ENCODE measurements at places on chromosomes 6 and 20. TPM values are rescaled to one million over a fixed set of nuclear protein-coding genes. Genes with fewer than 3 reads are reported as not detected.
A peak's percentile ranks its signal among the peaks of the same experiment; 100 is the strongest.

- no peak overlapping the region for H3K27ac ChIP-seq
- H3K27me3 ChIP-seq: no peaks in the 10 kb centered on the region
- no peak overlapping the region for H3K4me3 ChIP-seq
- no peaks in the 10 kb centered on the region for H3K4me1 ChIP-seq
Measured at GRCh38 chr6:87029711-87030314, 65.1 kb downstream of the CGA start.

- no peak for DNase-seq
- peak overlapping the region; percentile 60 for H3K27ac ChIP-seq
- H3K4me3 ChIP-seq: no peak overlapping the region
Measured at GRCh38 chr6:11277275-11278206, 45.1 kb upstream of the NEDD9 start.

DNA sequence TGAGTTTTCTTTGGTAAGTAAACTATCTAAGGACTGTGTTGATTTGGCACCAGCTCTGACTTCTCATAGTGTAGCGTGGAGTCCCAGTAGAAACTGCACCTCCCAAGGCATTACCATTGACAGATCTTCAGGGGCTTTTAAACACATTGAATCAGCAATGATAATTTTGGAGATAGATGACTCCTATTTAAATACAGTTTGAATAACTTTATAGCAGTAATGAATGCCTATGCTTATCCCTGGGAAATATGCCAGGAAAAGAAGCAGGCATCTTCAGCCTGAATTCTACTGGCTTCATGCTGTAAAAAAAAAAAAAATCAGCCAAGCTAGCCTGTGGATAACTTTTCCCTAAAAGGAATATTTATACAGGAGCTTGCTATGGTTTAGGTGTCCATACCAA is 895.9 kb downstream of the EYS start:
- no peaks in the 10 kb centered on the region for H3K4me1 ChIP-seq
- no peak overlapping the region for H3K4me3 ChIP-seq
- no peak for DNase-seq
- no peak overlapping the region for H3K27ac ChIP-seq
- H3K27me3 ChIP-seq: no peaks in the 10 kb centered on the region
- no peaks in the 10 kb centered on the region for H3K36me3 ChIP-seq

DNA sequence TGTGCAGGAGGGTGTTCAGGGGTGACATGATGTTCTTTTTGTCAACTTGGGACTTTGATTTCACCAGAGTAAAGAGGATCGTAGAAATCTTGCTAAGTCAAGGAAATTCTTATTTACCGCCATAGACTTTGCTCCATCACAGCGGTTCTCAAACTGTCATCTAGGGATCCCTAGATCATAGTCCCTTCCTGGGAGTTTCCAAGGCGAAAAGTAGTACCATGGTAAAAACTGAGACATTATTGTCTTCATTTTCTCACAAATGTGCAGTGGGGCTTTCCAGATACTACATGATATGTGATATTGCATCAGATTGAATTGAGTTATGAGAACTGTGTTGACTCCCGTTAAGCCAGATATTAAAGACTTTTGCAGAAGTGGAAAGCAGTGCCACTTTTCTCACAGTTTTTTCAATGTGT is 79.7 kb downstream of the JARID2 start:
- no peak overlapping the region for H3K4me3 ChIP-seq
- DNase-seq: no peak
- H3K4me1 ChIP-seq: no peaks in the 10 kb centered on the region
- no peak overlapping the region for H3K27ac ChIP-seq

DNA sequence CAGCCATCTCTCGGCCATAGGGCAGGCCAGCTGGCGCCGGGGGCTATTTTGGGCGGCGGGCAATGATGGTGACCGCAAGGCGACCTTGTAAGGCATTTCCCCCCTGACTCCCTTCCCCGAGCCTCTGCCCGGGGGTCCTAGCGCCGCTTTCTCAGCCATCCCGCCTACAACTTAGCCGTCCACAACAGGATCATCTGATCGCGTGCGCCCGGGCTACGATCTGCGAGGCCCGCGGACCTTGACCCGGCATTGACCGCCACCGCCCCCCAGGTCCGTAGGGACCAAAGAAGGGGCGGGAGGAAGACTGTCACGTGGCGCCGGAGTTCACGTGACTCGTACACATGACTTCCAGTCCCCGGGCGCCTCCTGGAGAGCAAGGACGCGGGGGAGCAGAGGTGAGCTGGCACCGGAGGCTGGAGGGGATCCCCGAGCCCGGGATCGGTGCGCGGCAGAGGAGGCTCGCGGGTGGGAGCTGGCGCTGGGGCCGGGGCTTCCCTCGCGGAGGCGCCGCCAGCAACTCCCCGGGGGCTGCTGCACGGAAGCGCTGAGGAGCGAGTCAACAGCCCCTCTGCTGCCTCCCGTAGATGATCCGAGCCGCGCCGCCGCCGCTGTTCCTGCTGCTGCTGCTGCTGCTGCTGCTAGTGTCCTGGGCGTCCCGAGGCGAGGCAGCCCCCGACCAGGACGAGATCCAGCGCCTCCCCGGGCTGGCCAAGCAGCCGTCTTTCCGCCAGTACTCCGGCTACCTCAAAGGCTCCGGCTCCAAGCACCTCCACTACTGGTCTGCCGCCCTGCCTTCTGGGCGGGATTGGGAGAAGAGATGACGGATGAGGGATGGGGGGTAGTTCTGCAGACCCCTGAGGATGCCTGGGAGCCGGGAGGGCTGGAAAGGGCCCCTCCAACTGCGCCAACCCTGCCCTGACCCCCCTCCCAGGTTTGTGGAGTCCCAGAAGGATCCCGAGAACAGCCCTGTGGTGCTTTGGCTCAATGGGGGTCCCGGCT is at the start of the genes CTSA and NEURL2:
Gene CTSA (plus strand): TSS at position 351 of the 999 bp plus-strand sequence. CDS start 234 bp downstream, at position 585.
Gene NEURL2 (minus strand): TSS at position 224 of the 999 bp plus-strand sequence. CDS start 217 bp downstream, at position 7.
- DNase-seq: peak; percentile 97
- peak within 1 kb of the TSS; percentile 50 for H3K27ac ChIP-seq
- no peaks in the 10 kb centered on the region for H3K27me3 ChIP-seq
- no peaks in the 10 kb centered on the region for H3K36me3 ChIP-seq
- H3K4me1 ChIP-seq: no peaks in the 10 kb centered on the region
- H3K4me3 ChIP-seq: peak within 1 kb of the TSS; percentile 55

- H3K36me3 ChIP-seq: no peaks in the 10 kb centered on the region
- DNase-seq: no peak
- no peak overlapping the region for H3K4me3 ChIP-seq
- no peak overlapping the region for H3K27ac ChIP-seq
- no peaks in the 10 kb centered on the region for H3K27me3 ChIP-seq
Measured at GRCh38 chr6:163132050-163132750, 282.3 kb upstream of the QKI start.

The HDGFL1 gene
- total RNA-seq: not detected

The OPN5 gene
- not detected for total RNA-seq

The JPH2 gene
- 63.3 TPM for total RNA-seq

All from aorta (tissue), 5 donors.